Liver (tissue), 10 donors: ENCODE measurements at places on chromosomes 4 and X.

GRCh38 chr4:56130606-56131155 lies 181.9 kb downstream of the CEP135 start:
- DNase-seq: no peak

GRCh38 chr4:15201782-15202181 lies 199.5 kb downstream of the CPEB2 start:
- no peak for DNase-seq

- peak; percentile 64 for DNase-seq
These were observed 38.8 kb upstream of the BEX4 start for GRCh38 chrX:103175944-103176753.

- DNase-seq: no peak
These were observed 127.3 kb upstream of the FAT4 start for GRCh38 chr4:125187226-125188176.

- DNase-seq: no peak
These were observed 469.7 kb upstream of the FGF16 start for GRCh38 chrX:76977452-76977851.

GRCh38 chr4:8377103-8378075 lies 63.1 kb downstream of the ACOX3 start:
- DNase-seq: no peak

- no peak for DNase-seq
These were observed 76.2 kb downstream of the ANTXR2 start for GRCh38 chr4:79996851-79997250.

DNA sequence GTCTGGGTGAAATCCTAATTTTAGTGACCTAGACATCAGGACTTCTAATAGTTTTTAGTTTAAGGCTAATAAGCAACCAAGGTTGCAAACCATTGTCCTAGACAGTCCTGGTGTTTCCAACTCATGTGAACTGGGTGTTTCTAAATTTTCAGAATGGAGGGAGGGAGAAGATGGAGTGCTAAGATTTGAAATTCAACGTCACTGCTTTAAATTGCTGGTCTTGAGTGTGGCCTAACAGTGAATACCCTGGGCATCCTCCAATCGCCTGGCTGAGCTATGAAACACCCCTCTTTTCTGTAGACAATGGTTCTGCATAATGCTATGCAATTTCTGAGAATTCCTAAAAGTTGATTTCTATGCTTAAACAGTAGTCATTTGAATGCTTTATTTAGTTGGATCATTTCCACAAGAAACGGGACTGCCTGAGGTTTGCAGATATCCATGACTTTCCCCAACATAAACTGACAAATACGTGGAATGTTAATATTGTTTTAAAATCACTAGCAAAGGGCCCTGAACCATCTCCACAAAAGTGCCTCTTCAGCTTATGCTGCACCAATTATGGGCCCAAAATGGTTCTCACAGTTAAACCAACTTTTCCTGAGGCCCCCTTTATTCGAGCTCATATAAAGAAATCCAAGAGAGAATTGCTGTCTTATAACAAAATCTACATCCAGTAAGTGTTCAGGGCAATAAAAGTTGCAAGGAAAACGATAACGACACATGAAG lies 1.1 kb downstream of the FBXL5 start:
- DNase-seq: no peak

DNA sequence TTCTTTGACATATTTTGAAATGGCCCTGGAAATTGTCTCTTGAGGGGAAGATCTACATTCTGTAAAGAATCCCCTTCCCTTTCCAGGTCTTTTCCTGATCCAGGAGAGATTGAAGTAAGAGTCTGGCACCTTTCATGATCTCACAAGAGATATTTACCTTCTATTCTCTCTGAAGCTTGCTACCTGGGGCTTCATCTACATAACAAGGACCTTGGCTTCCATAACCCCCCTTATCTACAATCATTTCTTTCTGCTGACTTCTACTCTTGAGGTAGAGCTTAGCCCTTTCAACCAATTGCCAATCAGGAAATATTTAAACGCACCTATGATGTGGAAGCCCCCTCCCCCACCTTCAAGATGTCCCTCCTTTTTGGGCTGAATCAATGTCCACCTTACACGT lies 383.7 kb upstream of the MAGEB18 start:
- no peak for DNase-seq

- no peak for DNase-seq
These were observed 14.5 kb downstream of the SOD3 start for GRCh38 chr4:24809815-24810405.

DNA sequence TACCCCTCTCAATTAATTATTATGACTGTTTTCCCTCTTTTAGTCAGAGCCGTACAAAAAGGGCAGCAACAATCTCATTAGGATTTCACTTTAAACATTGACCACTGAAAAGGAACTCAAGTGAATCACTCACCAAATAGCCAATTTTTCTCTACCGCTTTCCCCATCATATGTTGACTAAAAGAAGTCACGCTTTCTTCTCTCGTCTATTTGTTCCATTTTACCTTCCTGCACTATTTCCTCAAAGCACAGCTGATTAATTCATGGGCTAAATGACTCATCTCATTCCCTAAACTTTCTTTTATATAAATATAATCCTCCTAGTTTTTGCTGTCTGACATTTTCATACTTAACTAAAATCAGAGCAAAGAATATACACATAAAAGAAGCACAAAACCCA lies 8.2 kb downstream of the MID1 start:
- no peak for DNase-seq

DNA sequence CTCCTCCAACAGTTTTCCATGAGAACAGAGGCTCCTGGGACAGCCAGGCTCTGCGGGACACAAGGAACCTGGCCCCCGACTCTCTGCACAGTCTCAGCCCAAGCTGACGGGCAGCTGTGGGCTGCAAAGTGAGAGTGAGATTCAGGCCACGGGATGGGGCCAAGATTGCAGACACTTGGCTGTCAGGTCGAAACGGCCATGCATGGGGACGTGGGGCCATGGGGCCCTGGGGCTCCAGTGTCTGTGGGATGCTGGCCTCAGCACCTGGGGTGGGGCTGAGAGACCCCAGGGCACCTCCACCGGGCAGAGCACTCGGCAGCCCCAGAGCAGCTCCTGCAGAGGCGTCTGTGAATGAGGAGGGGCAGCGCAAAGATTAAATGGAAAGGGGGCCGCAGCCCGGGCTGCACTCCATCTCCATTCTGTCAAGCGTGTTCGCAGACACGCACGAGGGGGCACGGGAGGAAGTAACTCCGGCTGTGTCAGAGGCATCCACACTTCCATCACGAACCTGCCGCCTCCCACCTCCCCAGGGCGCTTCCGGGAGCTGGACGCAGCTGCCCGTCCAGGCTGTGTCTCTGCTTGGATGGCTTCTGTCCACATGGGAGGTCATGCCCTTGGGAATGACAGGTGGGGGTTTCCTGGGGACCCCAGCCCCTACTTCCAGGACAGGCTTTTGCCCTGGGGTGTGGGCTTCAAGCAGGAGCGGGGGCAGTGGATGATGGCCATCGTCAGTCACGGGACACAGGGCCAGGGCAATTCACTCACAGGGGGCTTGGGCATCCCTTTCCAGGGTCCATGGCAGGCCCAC lies 82.8 kb upstream of the NKX1-1 start:
- no peak for DNase-seq

- no peak for DNase-seq
These were observed 395.9 kb upstream of the GRIA3 start for GRCh38 chrX:122788216-122788615.

DNA sequence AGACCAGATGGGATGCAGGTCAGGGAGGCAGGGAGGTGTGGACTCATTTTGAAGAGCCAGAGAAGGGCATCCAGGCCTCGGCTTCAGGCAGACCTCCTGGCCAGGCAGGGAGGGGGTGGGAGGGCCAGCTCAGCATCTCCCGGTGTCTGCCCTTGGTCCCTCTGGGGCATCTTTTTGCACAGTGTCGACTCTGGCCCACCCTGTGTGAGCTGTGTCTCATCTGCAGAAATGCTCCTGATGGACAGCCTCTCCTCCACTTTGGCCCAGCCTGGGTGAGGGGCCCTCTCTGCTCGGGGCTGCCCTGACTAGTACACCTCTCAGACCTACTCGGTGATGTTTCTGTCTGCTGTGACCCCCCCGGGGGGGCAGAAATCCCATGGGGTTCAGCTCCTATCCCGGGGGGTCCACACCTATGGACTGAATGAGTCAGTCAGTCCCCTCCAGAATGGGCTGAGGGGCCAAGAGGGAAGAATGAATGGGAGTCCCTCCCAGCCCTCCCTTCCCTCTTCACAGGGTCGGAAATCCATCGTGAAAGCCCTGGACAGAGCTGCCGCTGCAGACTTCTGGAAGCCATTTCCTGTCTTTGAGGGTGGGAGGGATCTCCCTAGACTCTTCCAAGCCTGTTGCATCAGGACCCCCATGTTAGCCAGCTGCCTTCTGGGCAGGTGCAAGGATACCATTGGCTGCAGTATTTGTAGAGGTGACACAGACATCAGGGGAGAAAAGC lies 196.7 kb upstream of the PSAPL1 start:
- no peak for DNase-seq
